ENCODE measurements at places on chromosomes 4 and X. TPM values are rescaled to one million over a fixed set of nuclear protein-coding genes. Genes with fewer than 3 reads are reported as not detected.

Gene PPP2R2C
- polyA plus RNA-seq = 0.14 TPM

- no peak for DNase-seq
Measured at GRCh38 chrX:123159403-123159802, 24.7 kb upstream of the GRIA3 start.

Gene DDX53
- polyA plus RNA-seq = not detected

DNA sequence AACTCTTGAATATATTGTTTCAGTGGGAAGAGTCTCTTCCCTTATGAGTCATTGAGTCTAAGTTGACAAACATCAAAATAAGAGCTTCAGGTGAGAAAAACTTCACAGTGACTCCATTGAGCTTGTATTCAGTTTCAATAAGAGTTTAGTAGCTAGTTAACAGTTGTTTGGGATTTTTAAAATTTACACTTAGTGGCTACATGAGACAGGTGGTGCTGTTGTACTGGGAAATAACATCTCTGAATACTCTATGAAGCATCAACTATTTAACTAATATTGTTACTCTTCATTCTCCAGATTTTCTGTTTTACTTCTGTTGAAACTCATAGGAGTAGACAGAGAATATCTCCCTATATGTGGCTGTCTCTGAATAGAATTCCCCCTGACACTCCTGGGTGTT is 1609.1 kb downstream of the C4orf33 start:
- no peak for DNase-seq

DNA sequence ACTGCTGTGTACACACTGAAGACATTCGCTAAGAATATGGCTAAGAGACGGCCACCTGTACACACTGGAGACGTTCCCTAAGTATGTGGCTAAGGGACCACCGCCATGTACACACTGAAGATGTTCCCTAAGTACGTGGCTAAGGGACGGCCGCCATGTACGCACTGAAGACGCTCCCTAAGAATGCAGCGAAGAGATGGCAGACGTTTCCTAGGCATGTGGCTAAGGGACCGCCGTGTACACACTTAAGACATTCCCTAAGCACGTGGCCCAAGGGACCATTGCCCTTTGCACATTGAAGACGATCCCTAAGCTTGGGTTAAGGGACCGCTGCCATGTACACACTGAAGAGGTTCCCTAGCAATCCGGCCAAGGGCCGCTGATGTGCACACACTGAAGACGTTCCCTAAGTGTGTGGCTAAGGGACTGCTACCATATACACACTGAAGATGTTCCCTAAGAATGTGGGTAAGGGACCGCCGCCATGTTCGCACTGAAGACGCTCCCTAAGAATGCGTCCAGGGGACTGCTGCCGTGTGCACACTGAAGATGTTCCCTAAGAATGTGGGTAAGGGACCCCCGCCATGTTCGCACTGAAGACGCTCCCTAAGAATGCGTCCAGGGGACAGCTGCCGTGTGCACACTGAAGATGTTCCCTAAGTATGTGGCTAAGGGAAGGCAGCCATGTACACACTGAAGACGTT is 36.7 kb downstream of the DHRSX start:
- DNase-seq = no peak

GRCh38 chrX:53729751-53730150 is 43.2 kb upstream of the HUWE1 start:
- DNase-seq = no peak

DNA sequence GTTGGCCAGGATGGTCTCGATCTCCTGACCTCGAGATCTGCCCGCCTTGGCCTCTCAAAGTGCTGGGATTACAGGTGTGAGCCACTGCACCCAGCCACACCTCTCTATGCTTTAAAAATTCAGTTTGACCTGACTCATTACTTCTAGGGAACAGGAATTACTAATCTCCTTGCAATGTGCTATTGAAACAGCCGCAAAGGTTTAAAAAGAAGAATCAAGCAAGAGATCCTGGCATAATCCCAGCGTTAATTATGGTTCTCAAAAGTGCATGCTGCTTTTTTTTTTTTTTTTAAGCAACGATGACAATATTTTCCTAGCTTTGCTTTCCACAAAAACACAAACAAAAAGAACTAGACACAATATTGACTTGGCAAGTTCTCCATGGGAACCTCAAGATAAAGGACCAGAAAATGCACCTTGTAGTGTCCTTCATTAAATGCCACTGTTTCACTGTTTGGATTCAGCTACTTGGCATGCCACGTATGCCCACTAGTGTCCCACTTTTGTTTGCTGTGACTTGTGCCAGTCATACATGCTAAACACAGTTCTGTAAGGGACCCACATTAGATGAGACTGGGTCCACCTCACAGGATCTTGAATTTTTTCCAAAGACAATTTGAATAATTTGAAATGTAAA is 112.6 kb upstream of the PPARGC1A start:
- no peak for DNase-seq

Gene VCX
- polyA plus RNA-seq = not detected

DNA sequence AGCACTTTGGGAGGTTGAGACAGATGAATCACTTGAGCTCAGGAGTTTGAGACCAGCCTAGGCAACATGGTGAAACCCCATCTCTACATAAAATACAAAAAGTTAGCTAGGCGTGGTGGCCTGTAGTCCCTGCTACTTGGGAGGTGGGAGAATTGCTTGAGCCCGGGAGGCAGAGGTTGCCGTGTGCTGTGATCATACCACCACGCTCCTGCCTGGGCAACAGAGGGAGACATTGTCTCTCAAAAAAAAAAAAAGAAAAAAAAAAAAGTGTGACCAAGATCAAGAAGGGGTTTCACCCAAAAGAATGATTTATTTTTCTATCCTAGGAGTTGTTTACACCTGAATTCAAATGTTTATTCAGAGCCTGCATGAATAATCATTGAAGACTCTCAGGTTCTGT is 572.4 kb upstream of the GALNT7 start:
- DNase-seq = no peak

DNA sequence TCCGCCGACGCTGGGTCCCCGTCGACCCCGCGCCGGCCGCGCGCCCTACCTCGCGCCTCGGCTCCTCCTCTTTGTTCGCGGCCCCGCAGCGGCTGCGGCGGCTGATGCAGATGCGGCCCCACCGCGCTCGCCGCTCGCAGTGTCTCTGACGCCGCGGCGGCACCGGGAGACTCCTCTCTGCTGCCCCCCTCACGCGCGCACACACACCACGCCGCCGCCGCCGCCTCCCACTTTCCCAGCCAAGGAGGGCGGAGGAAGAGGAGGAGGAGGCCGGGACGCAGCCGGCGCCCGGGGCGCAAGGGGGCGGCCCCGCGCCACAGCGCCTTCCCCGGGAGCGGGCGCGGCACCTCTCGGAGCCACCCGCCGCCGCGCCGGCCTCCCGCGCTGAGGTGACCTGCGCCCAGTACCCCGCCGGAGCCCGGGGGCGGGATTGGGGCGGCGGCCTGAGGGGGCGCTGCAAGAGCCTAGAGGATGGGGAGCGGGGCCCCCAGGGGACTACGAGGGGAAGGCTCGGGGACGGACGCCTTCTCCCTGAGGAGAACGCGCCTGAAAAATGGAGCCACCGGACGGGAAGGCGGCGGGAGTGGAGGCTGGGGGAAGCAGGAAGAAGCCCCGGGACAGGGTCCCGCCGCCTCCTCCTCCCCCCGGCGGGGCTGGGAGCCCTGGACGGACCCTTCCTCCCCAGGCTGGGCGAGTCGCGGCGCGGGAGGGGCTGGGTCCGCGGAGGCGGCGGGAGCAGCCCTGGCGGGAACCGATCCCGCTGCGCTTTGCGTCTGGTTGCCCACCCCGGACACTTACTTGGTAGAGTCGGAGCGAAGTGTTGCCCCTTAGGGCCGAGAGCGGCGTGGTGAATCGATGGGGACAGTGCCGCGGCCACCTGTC is at the start of gene SH3RF1:
SH3RF1 (minus strand) TSS at position 147 of the 882 bp plus-strand sequence. CDS start 1,744 bp downstream, outside the sequence.
- peak; percentile 89 for DNase-seq

- no peak for DNase-seq
Measured at GRCh38 chr4:25938787-25939186, 24.8 kb downstream of the SMIM20 start.

GRCh38 chr4:5863461-5864113 is 29.3 kb downstream of the CRMP1 start:
- DNase-seq = no peak

DNA sequence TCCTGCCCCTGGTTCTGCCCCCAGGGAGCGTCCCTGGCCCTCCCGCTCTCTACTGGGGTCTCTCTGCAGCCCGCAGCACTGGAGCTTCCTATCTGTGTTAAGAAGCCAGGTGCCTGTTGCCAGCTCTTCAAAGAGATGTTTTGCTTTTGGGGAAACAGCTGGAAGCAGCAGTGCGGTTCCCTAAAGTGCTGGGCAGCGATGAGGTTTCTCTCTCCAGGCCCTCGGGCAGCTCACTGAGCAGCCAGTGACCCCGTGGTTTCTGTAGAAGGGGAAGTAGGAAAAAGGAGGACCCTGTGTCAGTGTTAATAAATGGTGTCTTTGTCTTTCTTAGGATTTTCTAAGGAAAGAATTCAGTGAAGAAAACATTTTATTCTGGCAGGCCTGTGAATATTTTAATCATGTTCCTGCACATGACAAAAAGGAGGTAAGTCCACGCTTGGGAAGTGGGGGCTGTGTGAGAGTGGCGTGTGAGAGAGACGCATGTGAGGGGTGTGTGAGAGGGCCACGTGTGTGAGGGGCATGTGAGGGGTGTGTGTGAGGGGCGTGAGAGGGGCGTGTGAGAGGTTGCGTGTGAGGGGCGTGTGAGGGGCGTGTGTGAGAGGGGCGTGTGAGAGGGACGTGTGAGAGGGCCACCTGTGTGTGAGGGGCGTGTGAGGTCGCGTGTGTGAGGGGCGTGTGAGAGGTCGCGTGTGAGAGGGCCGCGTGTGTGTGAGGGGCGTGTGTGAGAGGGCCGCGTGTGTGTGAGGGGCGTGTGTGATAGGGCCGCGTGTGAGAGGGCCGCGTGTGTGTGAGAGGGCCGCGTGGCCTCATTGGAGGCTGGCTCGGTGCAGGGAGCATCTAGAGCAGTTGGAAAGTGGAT is 27.1 kb upstream of the HGFAC start:
- peak; percentile 67 for DNase-seq

DNA sequence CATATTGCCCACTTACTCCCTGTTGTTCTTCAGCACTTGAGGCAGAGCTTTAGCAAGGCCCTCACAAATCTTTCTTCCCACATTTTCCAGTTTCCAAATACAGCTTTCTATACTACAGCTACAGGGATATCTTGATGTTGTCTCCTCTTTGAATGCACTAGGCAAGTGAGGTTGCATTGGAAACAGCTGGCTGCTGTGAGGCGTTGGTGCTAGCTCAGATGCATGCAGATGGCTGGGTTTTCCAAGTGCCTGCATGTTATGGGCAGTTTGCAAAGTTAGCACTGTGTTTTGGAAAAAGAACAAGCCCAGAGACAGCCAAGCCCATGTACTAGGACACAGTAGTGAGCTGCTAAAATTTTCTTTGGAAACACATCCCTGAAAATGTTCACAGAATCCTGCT is 315.1 kb upstream of the RASGEF1B start:
- DNase-seq = no peak

- DNase-seq = no peak
Measured at GRCh38 chrX:147890756-147891155, 21.0 kb upstream of the FMR1 start.

GRCh38 chr4:152455311-152455710 is 80.6 kb downstream of the FBXW7 start:
- no peak for DNase-seq

- DNase-seq = no peak
Measured at GRCh38 chr4:89469930-89470375, 162.4 kb upstream of the GPRIN3 start.

DNA sequence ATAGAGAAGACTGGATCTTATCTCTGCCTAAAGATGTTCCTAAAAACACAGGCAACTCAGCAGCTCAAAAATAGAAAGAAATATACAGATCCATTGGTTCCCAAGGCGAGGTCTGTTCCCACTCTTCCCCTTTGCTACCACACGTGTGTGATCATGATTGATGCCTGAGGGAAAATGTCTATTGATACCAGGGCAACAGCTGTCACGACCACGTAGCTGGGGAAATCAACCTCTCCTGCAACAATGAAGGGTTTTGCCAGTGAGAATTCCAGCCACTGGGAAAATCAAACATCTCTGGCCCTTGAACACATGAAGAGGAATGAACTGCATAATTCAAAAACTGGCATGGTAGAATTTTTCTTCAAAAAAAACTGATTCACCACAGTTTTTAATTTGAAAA is 131.0 kb upstream of the MAP3K15 start:
- DNase-seq = no peak

Gene ADGRL3
- 0.09 TPM for polyA plus RNA-seq

GRCh38 chr4:184451726-184452125 is 22.6 kb downstream of the IRF2 start:
- DNase-seq = no peak

DNA sequence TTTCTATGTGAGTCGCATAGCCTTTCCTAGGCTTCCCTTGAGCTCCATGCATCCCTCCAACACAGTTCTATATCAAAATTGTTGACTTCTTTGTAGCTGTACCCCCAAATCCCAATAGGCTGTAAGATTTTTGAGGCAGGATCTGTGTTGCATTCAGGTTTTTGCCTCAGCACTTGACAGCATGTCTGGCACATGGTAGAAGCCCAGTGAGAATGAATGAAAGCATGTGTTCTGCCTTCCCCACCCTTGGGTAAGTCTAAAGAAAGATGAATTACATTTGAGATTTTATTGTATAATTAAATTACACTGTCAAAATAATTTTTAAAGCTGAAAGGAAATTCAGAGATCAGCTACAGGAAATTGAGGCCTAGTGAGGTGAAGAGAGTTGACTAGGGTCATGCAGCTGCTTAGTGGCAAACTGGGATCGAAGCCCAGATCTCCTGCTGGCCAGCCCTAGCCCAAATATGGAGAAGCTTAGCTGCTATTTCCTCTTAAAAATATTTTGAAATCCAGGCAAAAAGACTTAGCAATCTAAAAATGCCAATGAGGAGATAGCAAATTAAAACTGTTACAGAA is 122.5 kb downstream of the SPATA18 start:
- no peak for DNase-seq

DNA sequence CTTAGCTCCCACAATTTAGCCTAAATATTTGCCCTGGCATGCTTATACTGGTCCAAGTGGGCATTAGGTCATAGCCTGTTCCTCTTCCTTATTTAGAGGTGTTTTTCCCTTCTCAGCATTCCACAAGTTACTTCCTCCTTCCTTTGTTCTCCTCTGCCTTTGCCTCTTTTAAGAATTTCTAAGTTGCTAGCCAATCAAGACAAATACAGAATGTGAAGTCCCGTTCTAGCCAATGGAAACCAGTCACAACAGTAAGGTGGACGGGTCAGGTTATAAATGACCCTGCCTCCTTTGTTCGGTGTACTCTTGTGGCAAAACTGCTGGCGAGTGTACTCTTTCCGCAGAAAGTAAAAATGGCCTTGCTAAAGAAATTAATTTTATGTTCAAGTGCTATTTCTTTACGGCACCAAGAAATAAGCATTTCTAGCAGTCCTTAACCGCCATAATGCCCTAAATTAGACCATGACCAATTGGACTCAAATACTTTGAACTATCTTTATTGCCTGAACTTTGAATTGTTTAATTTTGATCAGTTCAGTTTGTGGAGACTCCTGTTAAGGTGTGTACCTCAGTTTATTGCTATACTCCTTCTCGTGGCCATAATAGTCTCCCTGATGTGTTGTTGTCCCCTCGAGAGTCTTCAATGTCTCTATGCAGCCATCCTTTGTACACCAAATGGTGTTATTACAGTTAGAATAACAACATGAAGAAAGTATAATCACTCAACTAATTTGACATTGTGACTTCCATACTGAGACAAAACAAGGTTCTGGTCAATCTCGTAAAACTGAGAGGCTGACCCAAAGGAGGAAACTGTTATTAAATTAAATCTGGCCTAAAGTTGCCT is 1.6 kb upstream of the HADH start:
- DNase-seq = no peak

Gene MAGEB5
- polyA plus RNA-seq = not detected

- DNase-seq = no peak
Measured at GRCh38 chr4:51851937-51852290, 9.0 kb downstream of the DCUN1D4 start.

- no peak for DNase-seq
Measured at GRCh38 chr4:130186931-130187330, 1091.0 kb downstream of the C4orf33 start.

Measured in spleen (tissue), 13 donors.